ENCODE measurements at places on chromosomes 12 and 14.

DNA sequence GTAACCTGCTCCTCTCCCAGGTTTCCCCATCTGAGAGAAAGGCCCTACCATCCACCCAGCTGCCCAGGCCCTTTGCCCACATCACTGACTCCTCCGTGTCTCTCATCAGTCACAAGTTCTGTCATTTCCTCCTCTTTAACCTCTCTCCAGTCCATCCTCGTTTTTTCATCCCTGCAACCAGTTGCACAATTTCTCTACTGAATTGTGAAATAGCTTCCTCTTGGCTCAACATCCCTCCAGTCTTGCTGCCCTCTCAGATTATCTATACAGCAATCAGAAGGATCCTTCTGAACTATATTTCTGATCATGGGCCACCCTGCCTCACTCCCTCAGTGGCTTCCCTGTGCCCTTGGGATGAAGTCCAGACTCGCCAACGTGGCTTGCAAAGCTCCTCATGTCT is 6.8 kb downstream of the FAM161B start:
- DNase-seq: no peak

DNA sequence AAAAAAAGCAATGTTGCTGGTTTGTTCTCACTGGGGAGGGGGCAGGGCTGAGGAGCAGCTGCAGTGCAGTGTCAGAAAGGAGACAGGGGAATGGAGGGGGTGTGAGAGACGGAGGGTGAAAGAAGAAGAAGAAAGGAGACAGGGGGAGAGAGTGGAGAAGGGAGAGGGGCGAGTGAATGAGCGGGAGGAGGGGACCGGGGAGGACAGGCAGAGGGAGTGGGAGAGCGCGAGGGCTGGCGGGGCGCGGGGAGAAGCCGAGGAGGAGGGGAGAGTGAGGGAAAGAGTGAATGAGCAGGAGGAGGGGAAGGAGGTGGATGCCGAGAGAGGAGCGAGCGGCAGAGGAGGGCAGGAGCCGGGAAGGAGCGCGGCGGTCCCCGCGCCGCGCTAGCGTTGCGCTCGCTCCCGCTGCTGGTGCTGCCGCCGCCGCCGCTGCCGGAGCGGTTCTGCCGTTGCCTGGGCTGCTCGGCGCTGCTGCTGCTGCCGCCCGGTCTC is at the start of gene NOVA1:
NOVA1 (minus strand) TSS at position 445 of the 492 bp plus-strand sequence. CDS start 597 bp downstream, outside the sequence.
- no peak for DNase-seq

- DNase-seq: no peak
Measured at GRCh38 chr12:75848961-75849360, 182.6 kb downstream of the PHLDA1 start.

GRCh38 chr12:53217051-53217930 is 10.2 kb upstream of the ITGB7 start:
- no peak for DNase-seq

- no peak for DNase-seq
Measured at GRCh38 chr14:77025744-77026165, 2.8 kb downstream of the IRF2BPL start.

GRCh38 chr12:66679461-66680084 is 697 bp upstream of the GRIP1 start:
- DNase-seq: no peak

- DNase-seq: no peak
Measured at GRCh38 chr12:132211816-132212215, 67.6 kb downstream of the NOC4L start.

GRCh38 chr14:84465880-84466279 is 1064.1 kb upstream of the FLRT2 start:
- no peak for DNase-seq

GRCh38 chr12:38775457-38775856 is 129.9 kb downstream of the CPNE8 start:
- no peak for DNase-seq

DNA sequence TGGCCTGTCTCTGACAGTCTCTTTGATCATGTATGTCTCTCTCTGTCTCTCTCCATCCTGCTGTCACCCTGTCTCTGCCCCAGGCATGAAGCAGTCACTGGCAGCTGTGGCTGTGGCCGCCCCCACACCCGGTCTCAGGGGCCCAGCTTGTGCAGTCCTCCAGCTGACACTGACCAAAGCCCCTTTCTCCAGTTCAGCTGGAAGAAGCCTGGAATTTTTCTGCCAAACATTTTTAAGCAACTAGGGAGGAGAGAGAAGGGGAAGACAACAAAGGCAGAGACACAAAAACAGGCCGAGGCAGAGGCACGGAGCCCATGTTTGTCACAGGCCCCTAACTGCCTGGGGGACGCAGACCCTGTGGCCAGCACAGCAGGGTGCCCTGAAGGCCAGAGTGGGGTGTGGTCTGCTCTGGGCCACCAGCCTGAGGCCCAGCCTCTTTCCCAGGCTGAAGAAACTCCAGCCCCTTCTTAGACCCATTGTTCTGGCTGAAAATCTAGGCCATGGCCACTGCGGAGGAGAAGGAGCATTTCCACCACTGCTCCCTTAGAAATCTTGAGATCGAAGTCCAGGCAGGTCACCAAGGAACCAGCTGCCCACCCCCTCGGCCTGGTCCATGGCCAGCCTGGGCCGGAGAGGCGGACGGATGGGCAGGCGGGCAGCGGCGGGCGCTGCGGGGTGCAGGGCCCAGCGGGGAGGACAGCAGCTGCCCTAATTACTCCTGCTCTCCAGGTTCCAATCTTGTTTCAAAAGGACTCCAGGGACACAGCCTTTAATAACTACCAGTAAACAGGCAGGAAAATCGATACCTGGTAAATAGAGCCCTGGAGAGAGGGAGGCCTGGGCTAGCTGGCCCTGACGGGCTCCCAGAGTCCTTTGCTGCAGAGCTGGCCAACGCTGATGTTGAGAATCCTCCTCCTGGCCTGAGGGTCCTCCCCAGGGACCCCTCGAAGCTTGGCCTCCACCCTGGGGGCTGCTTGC is 14.9 kb downstream of the DTX1 start:
- no peak for DNase-seq
